ENCODE measurements at places on chromosomes 6 and 20.

- no peak for DNase-seq
Measured at GRCh38 chr6:122894791-122895190, 101.2 kb upstream of the CLVS2 start.

DNA sequence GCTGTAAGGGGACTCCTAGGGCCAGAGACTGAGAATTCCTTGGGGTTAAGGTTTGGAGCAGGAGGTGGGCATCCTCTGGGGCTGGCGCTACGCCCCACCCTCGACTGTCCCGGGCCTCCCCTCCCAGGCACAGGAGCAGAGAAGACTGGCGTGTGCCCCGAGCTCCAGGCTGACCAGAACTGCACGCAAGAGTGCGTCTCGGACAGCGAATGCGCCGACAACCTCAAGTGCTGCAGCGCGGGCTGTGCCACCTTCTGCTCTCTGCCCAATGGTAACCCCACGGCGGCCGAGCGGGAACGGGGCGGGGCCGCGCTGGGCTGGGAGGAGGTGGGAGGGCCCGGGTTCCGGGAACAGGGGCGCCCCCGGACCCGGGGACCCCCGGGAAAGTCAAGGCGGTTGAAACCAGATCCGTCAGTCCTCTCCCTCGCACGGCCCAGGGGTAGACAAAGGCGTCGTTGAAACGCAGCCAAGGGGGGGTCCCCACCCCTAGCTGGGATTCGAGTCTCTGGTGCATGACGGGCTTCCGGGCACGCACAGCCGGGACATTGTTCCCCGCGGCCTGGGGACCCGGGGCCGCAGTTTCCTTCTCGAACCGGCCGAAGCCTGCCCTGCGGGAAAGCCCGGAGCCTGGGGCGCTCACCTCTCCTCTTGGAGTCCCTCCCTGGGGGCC lies 844 bp downstream of the WFDC2 start:
- no peak for DNase-seq

DNA sequence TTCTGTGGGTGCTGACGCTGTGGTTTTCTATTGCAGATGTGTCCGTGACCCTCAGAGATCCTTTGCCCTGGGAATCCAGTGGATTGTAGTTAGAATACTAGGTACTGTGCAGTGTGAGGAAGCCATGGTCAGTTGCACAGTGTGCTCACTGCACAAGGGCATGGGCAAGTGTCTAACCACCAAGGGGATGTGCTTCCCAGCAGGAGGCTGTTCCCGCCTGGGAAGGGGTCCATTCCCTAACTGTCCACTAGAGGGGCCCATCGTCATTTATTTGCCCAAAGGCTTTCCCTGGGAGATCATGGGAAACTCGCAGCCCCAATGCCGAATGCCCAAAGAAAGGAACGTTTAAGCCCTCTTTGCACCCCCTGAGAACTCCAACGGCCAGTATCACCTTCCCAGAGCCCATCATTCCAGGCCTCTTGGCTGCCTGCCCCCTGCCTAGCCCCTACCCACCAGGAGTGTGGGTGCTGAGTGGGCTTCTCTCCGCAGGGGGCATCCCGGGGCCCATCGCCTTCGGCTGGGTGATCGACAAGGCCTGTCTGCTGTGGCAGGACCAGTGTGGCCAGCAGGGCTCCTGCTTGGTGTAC lies 26.2 kb downstream of the SLCO4A1 start:
- no peak for DNase-seq

- no peak for DNase-seq
Measured at GRCh38 chr6:20770773-20771172, 236.5 kb downstream of the CDKAL1 start.

- no peak for DNase-seq
Measured at GRCh38 chr6:72724545-72724944, 102.7 kb downstream of the KCNQ5 start.

GRCh38 chr6:157967020-157967419 lies 14.6 kb upstream of the SYNJ2 start:
- DNase-seq: peak; percentile 5

DNA sequence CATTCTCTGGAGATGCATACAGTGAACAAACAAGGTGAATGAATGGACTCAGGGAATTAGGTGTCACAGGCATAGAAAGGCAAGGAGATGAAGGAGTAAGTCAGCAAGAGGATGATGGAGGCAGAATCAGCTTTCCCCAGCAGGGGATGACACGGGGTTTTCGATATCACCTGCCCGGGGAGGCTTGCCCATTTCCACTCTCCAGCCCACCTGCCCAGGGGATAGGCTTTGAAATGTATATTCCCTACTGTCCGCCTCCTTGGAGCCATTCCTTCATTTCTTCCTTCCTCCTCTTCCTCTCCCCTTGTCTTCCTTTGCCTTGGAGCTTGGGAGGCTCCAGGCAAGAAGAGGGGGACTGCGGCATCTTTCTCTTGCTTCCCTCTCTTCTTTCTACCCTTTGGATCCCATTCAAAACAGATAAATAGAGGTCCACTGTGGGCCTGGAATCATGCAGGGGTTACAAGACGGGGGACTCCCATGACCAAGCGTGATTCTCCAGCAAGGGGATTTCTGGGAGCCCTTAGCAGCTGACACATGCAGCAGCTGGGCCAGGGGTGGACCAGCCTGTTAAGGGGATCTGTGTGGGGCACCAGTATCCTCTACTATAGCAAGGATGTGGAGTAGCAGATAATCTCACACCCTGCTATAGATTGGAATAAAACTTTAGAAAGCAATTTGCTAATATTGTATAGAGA lies 23.5 kb upstream of the RNF24 start:
- DNase-seq: no peak

DNA sequence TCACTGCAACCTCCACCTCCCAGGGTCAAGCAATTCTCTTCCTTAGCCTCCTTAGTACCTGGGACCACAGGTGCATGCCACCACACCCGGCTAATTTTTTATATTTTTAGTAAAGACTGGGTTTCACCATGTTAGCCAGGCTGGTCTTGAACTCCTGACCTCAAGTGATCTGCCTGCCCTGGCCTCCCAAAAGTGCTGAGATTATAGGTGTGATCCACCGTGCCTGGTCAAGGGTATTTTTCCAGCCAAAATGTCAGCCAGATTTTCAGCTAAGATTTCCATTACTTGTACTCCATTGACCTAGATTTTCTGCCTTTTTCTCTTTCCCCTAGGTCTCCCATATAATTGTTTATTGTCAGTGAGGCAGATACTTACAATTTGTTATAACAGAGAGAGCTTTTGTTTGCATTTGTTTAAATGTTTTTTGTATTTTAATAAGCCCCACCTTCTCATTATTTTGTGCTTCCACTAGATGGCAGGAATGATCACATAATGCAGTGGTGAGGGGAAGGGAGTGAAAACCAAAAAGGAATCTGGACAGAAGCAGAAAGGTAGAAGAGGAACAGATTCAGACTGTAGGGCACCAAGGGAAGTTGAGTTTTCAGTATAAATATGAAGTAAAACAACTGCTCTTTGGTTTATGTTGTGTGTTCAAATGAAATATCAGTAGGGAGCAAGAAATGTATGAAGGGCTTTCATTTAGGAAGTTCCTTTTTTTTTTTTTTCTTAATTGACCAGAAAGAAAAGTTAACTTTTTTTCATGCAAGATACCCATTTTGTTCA lies 29.7 kb downstream of the RPF2 start:
- DNase-seq: peak; percentile 45

DNA sequence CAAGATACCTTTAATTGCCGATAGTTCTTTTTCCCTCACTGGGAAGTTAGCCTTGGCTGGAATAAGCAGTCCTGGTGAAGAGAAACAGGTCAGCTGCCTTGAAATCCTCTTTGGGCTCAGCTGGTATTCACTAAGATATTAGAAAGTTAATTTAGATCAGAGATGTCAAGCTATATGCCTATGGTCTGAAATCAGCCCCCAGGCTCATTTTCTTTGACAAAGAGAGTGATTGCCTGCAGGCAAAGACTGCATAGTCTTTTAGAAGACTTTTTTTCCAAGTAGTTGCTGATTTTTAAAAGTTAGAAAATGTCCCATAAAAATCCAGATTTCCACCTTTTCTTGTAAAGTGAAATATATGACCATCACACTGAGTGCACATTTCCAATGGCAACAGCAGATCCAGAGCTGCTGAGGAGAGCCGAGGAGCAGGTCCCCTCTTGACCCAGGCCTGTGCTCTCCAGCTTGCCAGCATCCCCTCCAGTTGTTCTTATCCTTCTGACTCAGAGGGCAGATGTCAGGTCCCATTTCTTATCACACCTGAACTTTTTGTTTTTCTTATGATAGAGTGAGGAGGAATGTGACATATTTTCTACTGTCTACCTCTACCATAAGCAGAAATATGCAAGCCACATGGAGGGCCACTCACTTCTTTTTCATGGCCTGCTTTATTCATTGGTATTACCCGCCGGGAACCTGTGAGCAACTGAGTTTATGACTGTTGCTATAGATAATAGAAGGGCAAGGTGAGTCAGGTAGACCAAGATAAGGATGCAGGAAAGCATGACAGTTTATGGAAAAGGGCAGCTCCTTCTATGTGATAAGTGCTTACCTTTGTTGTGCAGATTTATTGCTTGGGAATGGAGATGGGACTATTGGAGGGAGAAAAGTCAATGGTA lies 17.6 kb upstream of the L3MBTL3 start:
- no peak for DNase-seq

DNA sequence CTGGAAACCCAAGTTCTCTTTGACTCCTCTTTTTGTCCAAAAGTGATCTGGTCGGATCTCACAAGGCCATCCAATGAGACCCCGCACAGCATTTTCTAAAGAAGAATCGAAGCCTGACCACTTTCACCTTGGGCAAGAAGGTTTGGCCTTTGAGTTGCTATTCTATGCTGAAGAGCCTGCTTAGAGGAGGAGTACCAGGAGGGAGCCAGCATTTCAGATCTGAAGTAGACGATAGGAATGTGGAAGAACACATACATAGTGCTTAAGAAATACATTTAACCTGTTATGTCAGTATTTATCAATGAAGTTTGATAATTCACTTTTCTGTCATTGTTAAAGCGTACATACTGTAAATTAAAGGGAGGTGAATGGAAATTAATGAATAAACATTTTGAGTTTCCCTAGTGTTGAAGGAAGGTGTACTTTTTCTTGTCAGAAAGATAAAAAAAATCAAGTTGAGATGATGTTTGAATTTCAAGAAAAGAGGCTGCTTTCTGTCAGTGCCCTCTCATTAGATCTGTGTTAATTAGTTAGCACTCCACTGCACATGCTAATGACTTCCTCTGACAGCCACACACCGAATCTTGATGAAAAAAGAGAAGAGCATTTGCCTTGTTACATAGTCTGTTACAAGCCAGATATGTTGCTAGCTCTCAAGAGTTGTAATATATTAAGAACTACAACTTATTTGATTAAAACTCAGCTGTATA lies 10.9 kb upstream of the TDRD6 start:
- no peak for DNase-seq

DNA sequence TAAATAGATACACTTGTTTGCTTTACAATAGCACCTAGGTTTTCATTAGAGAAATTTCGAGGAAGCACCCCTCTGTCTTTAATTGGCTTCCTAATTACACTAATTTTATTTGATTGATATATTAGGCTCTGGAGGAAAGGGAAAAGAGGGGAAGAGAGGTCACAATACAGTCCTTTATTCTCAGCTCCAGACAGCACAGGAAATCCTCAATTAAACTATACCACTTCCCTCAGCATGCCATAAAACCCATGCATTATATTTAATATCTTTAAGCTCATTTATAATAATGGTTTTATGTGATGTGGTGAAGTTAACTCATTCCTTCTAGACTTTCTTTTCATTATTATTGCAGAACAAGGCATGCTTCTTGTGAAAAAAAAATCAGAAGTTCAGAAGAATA lies 17.7 kb upstream of the PDE7B start:
- no peak for DNase-seq

GRCh38 chr20:34037767-34038166 lies 44.1 kb downstream of the RALY start:
- DNase-seq: no peak

DNA sequence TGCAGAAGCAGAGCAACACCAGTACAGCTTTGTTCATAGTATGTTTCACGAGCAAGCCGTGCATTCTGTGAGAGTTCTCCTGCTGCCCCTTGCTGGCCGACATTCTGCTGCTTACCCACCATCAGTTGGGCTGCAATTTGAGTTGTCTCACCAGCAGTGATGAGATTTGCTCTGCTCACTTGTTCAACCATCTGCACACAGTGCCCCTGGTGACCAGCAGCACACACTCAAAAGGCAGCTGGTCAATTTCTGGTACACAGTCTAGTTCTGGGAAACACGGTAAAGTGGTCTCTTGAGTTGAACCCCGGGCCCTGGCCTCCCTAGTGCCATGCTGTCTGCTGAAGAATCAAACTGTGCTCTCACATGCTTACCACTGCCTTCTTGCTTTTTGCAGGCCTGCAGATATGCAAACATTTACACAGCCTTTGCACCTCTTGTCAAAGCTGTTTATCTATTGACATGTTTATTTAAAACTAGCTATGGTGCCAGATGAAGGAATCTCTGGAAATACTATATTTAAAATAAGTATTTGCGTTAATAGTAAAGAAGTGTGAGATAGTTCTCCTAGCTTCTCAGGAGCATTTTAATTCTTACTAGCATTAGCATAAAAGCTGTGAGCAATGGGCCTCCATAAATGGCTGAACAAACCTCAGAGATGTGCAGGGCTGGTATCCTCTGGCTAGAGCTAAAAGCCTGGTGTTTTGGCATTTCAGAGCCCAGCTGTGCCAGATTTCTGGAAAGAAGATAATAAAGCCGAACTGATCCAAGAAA lies 234.3 kb downstream of the ARHGAP18 start:
- DNase-seq: no peak

GRCh38 chr6:13006578-13007300 lies 290.2 kb downstream of the PHACTR1 start:
- no peak for DNase-seq

DNA sequence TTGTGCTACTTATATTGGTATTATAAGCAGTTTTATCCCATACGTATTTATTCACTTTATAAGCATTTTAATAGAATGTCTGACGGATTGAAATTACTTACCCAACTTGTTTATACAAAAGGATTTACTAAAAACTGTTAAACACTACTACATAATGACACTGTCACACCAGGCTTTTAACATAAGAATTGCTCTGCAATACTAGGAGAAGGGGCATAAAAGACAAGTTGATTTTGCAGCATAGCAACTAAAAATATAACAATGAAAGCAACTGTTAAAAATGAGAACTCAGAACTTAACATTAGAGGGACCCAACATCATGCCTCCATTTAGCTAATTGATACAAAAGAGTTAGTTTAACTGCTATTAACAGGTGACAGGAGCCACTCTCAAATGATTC lies 995.3 kb downstream of the PHF3 start:
- no peak for DNase-seq

DNA sequence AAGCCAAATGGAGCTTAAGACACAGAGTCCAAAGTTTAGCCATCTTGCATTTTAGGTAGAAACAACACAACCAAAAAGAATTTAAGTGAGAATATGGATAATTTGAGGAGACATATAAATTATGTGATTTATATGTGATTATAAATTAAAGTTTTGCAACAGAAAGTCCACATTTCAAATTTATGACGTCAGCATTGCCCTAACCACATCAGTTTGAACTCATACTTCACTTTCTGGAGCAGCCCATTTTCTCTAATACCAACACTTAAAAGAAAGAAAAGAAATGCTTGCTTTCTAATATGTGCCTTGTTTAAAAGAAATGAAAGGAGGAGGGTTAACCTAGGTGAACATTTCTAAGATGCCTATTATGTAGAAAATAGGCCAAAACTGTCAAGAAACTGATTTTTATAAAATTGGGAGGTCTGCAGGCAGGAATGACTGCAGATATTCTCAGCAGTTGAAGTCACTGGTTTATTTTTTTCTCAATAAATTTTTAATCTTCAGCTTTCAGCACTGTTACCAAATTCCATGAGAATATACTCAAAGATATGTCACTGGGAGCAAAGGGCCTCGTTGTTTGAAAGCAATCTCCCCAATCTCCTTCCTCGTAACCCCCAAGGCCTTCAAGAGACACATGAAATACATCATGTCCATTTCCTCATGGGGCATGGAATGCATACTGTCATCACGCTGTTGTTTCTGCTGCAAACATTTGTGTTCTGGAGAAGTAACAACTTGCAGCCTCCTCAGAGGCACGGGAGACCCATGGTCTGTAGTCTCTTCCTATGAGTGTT lies 137.8 kb downstream of the SOD2 start:
- DNase-seq: no peak

Measured in CD8-positive, alpha-beta T cell (primary cell).